ENCODE measurements at places on chromosomes 1 and 21. TPM values are rescaled to one million over a fixed set of nuclear protein-coding genes. Genes with fewer than 3 reads are reported as not detected.
A peak's percentile ranks its signal among the peaks of the same experiment; 100 is the strongest.

Gene PRR9
- not detected for total RNA-seq

DNA sequence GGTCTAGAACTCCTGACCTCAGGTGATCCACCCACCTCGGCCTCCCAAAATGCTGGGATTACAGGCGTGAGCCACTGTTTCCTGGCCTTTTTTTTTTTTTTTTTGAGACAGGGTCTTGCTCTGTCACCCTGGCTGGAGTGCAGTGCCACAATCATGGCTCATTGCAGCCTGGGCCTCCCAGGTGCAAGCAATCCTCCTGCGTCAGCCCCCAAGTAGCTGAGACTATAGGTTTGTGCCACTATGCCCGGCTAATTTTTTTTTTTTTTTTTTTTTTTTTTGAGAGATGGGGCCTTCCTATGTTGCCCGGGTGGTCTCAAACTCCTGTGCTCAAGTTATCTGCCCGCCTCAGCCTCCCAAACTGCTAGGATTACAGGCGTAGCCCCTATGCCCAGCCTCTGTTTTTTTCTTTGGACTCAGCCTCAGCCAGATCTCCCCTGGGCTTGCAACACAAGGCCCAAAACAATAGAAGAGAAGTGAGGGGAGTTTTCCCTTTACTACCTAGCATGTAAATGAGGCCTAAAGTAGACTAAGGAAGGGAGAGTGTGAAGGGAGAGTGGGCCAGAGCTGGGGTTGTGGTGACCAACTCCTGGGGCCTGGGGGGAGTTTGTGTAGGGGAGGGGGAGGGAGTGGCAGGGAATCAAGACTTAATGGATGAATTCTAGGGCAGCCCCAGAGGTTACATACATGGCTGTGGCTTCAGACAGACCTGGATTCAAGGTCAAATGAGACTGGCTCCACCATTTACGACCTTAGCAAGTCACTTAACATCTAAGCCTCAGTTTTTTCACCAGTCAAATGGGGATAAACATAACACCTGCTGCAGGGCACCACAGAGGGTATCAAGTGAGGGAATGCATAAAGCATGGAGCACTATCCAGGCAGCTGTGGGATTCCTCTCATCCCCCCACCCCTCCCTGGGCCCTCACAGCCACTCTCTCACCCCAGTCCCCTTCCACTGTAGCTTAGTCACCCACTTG, 1.6 kb upstream of the CD52 start:
- DNase-seq, result no peak

GRCh38 chr1:36089393-36090121, 865 bp downstream of the ADPRS start:
- no peak for DNase-seq

DNA sequence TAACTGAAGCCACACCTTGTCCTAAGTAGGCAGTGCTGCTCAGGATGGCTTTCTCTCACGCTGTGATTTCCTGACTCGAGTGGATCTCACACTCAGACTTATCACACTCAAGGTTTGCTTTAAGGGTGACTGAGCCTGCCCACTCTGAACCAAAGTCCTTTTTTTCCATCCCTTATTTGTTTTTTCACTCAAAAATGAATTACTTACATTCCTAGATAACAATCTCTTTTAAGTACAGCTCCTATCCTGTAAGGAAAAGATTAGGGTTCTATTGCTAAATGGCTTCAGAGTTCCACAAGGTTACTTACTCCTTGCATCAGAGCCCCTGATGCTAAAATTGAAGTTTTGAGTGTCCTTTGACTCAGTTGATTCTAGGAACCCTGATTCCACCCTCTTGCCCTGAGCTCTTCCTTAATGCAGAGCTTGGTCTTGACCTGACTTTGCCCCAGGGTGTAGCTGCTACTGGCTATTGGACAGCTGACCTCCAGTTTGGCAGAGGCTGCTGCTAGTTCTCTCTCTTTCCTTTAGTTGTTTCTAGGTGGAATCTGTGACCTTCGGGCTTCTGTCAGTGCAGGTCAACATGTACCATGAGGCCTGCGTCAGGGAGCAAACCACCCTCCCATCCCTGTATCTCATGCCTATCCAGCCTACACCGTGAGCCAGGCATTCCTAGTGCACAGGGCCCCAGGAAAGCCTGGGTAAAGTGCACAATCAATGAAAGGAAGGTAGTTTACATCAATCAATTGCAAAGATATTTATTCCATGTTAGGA, 80.1 kb upstream of the CD55 start:
- DNase-seq, result peak; percentile 44

DNA sequence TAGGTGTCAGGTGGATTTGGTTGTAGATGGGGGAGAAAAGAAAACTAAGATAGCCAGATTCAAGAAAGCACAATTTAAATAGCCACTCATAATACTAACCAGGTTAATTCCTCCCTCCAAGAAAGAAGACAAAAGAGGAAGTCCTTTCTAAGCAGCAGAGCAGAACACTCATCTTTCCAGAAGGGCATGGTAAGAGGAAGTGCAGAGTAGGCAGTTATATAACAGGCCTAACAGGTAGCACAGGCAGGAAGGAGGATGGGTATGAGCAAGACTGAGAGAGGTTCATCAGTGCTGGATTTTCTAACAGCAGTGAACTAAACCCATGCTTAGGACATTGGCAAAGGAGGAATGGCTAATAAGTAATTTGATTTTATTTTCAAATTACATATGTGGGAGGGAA, 517.5 kb downstream of the PLPP3 start:
- no peak for DNase-seq

All from SJSA1 (cell line).